Stimulated activated CD4-positive, alpha-beta T cell treated with anti-CD3 and anti-CD28 coated beads, Interleukin-4, amount 100 ng/mL, for 24 hours (primary cell): ENCODE measurements at places on chromosomes 16 and 17.

- DNase-seq, result no peak
Measured at GRCh38 chr16:54199487-54200160, 87.0 kb downstream of the IRX3 start.

DNA sequence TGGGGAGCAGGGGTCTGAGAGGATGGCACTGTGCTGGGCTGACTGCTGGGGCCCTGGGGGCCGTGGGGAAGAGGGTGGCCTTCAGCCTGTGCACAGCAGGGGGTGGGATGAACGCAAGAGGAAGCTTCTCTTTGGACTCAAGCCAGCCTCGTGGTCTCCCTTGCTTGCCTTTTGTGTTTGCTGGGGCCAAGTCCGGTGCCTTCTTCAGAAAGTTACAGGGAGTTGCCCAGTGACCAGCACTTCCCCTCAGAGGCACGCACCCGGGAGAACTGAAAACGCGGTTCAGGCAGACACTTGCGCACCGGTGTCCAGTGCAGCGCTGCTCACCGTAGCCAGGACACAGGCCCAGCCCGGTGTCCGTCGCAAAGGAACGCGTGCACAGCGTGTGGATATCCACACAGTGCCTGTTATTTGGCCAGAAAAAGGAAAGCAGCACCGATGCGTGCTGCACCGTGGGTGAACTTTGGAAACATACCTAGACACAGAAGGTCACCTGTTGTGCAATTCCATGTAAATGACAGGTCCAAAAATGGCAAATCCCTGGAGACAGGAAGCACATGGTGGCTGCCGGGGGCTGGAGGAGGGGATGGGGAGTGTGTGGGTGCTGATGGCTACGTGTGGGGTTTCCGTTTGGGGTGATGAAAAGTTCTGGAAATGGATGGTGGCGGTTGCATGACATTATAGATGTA, 29.4 kb upstream of the NUDT16L1 start:
- DNase-seq, result no peak

GRCh38 chr17:63929860-63930766, 2.0 kb downstream of the CD79B start:
- no peak for DNase-seq

GRCh38 chr16:56615353-56615752, 7.0 kb downstream of the MT2A start:
- DNase-seq, result no peak

- DNase-seq, result no peak
Measured at GRCh38 chr16:29304251-29304650, 102.3 kb downstream of the NPIPB11 start.

GRCh38 chr17:65514082-65514481, 47.4 kb downstream of the AXIN2 start:
- peak; percentile 38 for DNase-seq

GRCh38 chr17:50638966-50639713, 4.5 kb downstream of the ABCC3 start:
- no peak for DNase-seq

DNA sequence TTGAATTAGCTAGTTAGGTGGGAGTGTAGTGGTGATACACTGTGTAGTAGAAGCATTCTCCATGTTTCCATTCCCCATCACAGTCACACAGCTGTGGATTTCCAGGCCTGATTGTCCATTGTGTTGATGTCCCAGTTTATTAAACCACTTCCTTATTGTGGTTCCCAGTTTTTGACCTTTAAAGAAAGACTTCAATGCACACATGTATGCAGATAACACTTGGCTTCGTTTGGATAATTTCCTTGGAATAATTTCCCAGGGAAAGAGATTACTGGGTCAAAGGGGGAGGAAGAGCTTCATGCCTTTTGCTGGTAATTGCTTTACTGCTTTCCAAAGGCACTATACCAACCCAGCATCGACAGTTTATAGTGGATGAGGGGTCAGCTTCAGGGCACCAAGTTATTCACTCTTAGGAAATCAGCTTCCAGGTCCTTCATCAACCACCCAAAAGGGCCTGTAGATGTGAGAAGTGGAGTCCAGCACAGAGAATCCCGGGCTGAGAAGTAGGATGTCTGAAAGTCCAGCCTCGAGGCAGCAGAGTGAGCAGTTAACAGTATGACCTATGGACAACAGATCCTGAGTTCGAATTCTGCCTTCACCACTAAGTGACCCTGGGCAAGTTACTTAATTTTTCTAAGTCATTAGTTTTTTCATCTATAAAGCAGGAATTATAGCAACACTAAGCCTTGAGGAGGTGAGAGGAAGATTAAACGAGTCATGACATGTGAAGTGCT, 31.3 kb upstream of the TNS4 start:
- no peak for DNase-seq

GRCh38 chr17:17420082-17420481, 56.7 kb upstream of the MED9 start:
- no peak for DNase-seq

GRCh38 chr17:29237476-29238132, 9.1 kb upstream of the CRYBA1 start:
- DNase-seq, result no peak

DNA sequence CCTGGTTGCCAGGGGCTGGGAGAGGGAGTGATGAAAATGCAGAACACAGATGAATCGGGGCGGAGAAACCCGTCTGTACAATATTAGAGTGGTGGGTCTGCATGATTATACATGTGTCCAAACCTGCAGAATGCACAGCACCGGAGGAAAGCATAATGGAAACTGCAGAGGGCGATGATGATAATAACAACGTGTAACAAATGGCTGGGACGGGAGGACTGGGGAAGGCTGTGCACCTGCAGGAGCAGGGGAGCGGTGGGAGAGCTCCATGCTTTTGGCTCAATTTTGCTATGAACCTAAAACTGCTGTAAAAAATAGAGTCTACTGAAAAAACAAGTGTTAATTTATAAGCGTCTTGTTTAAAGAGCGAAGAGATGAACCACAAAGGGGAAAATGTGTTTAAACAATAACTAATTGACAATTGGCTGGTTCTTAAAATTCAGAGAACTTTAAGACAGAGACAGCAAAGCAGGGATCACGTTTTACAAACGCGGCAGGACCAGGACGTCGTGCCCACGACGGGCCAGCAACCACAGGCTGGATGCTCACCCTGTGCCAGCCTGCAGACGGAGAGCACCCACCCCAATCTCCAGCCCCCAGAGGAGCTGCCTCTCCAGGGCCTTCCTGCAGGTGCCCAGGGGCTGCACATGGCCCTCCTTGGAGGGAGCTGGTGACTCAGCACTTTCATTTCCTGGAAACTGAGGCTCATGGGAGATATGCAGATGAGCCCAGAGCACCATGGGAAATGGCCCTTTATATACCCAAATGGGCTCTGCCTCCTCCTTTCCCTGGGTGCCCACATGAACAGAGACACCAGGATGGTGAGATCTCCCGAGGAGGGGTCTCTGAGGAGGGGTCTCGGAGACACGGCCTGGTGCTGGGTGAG, at the start of gene TEX19:
TSS of gene TEX19 (plus strand) at position 783 of the 886 bp plus-strand sequence. CDS start 2,904 bp downstream, outside the sequence.
- peak; percentile 21 for DNase-seq

DNA sequence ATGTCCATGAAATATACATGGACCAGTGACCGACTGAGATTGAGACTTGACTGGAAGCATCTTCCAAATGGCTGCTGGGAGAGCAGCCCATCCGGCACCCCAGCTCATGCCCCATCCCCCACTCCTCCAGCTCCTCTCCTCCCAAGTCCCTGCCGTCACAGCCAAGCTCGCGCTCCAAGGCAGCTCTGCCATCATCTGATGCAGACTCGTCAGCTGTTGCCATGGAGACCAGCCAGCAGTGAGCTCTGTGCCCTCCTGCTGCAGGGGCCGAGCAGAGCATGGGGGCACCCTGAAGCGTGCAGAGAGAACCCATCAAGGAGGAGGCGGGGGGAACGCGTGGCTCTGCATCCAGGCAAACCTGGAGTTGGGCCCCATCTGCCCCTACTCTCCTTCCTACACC, 74.5 kb upstream of the TNRC6C start:
- DNase-seq, result no peak

GRCh38 chr16:12575288-12575687, 228.4 kb downstream of the CPPED1 start:
- no peak for DNase-seq

DNA sequence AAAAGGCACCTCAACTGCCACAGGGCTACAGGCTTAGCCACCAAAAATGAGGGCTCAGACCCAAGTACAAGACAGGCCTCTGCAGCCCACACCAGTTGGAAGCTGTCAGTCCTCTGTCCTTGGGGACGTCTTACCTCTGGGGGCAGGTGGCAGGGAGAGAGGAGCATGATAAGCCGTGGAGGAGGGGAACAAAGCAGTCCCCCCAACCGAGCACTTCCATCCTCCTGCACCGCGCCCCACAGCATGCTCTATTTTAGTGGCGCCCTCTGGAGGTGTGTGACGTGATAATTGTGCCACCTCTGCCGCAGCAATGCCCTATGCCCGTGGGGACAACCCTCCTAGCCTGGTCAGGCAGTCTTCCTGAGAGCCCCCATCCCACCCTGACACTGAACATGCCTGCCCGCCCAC, 13.6 kb downstream of the G6PC3 start:
- DNase-seq, result peak; percentile 47

DNA sequence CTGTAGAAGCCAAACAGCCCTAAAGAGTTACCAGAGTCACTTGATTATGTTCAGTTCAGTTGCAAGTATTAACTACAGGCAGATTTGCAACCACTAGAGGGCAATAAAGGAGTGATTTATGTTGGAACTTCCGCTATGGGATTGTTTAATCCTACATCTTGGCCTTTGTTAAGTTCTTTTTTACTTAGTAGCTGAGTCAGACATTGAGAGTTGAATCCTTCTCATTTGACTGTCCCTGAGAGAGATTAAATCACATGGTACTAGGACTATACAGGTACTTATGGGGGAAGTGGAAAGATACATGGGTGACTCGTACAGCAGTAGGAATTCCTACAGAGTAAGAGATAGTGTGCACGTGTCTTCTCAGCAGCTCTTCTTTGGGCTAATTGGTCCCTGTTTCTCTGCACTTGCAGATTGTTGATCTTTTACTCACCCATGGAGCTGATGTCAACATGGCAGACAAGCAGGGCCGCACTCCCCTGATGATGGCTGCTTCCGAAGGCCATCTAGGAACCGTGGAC, 40.3 kb downstream of the CYB561 start:
- DNase-seq, result no peak

GRCh38 chr17:58081646-58082340, 1.4 kb upstream of the DYNLL2 start:
- no peak for DNase-seq

GRCh38 chr16:49545741-49546448, 172.3 kb downstream of the C16orf78 start:
- DNase-seq, result no peak

- DNase-seq, result peak; percentile 69
Measured at GRCh38 chr17:63946440-63947363, 14.6 kb upstream of the CD79B start.

GRCh38 chr16:30923554-30924075, at the start of gene FBXL19:
Gene FBXL19, plus strand, starts transcription at chr16:30923572. Its CDS starts 2,183 bp downstream, at chr16:30925755.
- no peak for DNase-seq

- DNase-seq, result no peak
Measured at GRCh38 chr17:40883031-40883430, 2.0 kb downstream of the KRT20 start.
